Activated T-cell treated with anti-CD3 and anti-CD28 coated beads, Interleukin-2, amount 50 U/mL, for 24 hours (primary cell): ENCODE measurements at places on chromosomes 5 and 9.
A peak's percentile ranks its signal among the peaks of the same experiment; 100 is the strongest.

DNA sequence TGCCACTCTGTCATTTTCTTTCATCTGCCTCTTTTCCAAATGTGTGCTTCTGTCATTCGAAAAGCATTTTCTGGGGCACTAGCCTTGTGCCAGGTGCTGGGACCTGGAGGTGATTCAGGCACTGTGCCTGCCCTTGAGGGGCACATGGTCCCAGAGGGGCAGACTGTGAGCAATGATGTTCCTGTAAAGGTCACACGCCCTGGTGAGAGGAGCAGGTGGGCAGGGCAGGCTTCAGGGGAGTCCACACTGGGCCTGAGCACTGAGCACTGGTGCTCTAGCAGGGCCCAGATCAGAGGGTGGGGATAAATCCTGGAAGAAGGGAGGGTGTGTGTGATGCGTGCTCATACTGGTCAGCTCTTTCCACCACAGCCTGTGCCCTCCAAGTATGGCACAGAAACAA, 77.8 kb downstream of the COL15A1 start:
- DNase-seq, result no peak

- DNase-seq, result no peak
Observed at GRCh38 chr5:38714703-38715355, 131.0 kb upstream of the OSMR start.

GRCh38 chr9:81474792-81475191, 214.6 kb downstream of the TLE1 start:
- no peak for DNase-seq

- DNase-seq, result peak; percentile 47
Observed at GRCh38 chr9:89731262-89732182, 126.7 kb downstream of the GADD45G start.

DNA sequence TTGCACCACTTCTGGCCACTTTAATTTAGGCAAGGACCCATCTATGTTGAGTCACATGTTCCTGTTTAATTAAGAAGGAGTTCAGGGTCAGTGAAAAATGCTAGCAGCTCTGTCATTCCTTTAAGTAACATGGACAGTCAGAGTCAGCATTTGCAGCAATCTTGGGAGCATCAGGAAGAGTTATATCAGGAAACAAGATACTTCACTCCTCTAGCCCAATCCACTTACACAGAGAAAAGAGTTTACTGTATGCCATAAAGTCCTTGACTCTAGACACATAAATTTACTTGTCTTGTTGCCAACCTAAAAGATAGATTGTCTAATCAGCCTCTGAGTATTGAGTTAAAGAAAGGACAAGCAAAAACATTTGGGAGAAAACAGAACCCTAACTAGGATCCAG, 266.7 kb downstream of the PJA2 start:
- DNase-seq, result no peak

DNA sequence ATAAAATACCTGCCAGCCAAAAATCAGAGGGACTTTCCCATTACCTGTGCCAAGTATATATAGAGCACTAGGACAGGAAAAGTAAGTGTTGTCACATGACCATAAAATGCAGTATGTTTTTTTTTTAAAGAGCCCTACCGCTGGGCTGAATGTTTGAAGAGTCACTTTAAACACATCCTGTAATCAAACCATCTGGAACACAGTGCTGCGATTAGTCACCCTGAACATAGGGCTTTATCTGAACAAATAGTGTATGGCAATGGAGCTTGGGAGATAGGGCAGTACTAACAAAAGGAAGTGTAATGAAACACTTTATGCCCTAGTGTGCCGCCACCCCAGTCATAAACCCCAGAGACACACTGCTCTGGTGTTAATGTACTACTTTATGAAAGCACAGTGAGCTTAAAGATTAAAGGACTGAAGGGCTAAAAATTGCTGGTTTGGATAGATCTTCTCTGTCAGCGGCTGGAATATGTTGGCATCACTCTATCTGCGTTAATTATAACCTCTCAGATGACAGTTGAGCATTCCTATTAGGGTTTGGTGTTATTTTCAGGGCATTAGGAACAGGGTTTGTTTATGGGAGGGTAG, 90.4 kb downstream of the ZNF608 start:
- DNase-seq, result no peak

- no peak for DNase-seq
Observed at GRCh38 chr5:140596321-140596741, 31.7 kb downstream of the SLC35A4 start.

GRCh38 chr9:94031946-94032345, 52.3 kb upstream of the PTPDC1 start:
- no peak for DNase-seq

DNA sequence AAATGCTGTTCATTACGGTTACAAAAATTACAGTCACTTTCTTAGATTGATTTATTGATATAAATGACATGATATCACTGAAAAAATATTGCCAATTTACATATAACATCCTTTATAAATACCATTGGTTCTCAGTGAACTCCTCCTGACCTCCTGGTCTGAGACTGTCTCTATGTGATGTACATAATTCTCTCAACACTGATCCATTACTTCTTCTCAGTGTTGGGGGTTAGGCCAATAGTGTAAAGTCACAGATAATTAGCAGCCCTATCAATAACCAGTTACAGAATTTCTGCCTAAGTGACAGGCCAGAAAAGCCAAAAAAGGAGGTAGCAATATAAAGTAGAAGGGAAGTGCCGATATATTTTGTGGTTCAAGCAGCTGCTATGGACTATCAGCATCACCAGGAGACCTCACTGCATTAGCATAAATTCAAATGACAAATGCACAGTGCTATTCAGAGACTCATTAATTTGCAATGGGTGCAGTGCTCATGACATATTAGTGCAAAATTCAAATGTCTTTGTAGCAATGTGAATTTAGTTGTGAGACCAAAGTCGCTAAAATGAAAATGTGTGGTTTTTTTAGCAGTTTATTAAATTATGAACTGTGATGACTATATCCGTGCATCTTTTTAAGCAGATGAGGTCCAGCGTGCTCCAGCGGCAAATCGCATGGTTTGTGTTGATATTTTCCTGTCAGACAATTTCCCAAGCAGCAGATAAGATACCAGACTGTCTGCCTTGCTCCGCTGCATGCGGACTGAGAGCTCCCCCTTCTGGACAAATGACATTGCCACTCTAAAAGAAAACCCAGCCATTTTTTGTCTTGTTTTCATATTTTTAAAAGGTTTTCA, 144.6 kb downstream of the CETN3 start:
- peak; percentile 49 for DNase-seq

DNA sequence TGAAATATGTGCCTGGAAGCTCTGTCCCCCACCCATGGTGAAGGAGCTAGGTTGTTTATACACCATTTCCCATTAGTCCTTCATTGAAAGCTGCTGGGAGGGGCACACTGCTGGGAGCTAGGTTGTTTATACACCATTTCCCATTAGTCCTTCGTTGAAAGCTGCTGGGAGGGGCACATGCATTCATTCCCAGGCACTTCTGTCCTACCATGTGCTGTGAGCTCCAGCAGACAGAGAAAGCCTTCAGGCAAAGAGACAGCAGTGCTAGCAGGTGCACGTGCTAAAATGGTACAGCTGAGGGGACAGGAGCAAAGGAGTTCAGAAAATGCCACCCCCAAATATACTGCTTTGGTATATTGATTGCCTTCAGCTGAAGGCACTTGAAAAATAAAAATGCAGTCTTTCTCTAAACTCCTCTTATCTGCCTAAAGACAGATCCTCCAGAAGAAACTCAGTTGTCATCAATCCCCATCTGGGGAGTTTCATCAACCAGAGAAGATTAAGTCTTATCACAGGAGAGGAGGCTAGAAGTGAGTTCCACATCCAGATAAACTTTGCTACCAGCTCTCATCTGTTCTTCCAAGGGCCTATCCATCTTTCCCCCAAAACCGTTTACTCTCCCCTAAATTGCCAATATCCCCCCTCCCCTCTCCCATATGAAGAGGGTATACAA, 27.7 kb upstream of the DAPK1 start:
- DNase-seq, result no peak

- DNase-seq, result no peak
Observed at GRCh38 chr5:92081958-92082712, 699.0 kb upstream of the ARRDC3 start.

DNA sequence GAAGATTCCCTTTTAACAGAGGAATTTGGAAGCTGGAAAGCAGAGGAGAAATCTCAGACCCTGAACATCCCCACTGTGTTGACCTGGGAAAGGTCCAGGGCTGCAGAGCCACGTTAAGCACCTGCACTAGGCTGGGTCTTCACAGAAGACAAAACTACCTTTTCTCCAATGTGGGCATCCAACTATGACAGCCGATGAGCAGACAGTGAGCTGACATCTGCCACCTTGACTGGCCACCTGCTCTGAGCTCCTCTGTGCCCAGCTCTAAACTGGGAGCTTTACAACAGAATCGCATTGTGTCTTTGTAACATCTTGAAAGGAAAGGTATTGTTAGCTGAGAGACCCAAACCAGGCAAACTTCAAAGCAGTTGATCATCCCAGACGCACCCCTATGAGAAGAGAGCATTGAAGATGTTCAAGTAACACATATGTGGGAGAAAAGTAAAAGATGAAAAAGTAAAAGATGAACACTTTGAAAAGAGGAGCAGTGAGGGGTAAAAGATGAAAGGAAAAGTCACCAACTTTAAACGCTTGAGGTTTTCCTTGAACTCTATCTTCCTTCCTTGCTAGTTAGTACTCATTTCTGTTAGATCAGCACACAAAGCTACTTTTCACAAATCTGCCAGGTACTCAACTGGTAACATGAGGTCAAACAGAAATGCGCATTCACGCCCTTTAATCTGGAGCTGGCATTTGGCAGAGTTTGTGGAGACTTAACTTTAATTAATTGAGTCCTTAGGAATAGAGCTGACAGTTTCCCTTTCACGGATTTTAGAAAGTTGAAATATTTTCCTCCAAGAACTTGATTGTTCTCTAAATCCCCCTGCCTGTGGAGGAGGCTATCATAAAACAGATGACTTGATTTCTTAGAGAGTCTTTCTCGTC, 53.2 kb upstream of the CTXN3 start:
- no peak for DNase-seq

- DNase-seq, result no peak
Observed at GRCh38 chr9:126276056-126276728, 50.4 kb upstream of the MVB12B start.

- no peak for DNase-seq
Observed at GRCh38 chr5:112320408-112320807, 98.7 kb downstream of the EPB41L4A start.

DNA sequence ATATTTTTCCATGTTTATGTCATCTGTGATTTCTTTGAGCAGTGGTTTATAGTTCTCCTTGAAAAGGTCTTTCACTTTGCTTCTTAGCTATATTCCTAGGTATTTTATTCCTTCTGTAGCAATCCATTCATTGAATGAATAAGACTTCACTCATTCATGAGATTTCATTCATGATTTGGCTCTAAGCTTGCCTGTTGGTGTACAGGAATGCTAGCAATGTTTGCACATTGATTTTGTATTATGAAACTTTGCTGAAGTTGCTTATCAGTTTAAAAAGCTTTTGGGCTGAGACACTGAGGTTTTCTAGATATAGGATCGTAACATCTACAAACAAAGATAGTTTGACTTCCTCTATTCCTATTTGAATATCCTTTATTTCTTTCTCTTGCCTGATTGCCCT, 15.9 kb downstream of the RLN2 start:
- no peak for DNase-seq

- DNase-seq, result no peak
Observed at GRCh38 chr9:130327781-130328348, 62.3 kb downstream of the HMCN2 start.

DNA sequence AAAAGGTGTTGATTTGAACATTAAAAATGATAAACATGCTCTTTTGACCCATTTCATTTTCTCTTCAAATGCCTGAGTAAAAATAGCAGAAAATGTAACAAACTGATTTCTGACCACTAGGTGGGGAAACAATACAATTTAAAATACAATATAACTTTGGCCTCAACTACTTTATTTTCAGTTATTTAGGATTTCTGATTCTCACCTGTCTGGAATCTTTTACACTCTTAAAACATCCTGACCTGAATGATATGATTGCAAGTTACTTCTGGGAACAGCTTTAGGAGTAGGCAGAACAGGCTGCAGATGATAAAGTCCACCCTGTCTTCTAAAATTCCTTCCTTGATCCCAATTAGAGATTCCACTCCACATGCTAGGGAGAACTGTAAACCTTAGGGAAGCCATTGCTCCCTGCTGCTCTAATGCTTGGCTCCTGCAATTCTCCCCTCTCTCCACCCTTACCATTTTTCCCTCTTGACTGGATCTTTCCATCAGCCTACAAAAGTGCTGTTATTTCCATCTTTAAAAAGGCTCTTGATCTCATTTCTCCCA, 70.3 kb downstream of the FYB1 start:
- DNase-seq, result no peak

- DNase-seq, result no peak
Observed at GRCh38 chr5:75558221-75558620, 46.5 kb downstream of the POLK start.

DNA sequence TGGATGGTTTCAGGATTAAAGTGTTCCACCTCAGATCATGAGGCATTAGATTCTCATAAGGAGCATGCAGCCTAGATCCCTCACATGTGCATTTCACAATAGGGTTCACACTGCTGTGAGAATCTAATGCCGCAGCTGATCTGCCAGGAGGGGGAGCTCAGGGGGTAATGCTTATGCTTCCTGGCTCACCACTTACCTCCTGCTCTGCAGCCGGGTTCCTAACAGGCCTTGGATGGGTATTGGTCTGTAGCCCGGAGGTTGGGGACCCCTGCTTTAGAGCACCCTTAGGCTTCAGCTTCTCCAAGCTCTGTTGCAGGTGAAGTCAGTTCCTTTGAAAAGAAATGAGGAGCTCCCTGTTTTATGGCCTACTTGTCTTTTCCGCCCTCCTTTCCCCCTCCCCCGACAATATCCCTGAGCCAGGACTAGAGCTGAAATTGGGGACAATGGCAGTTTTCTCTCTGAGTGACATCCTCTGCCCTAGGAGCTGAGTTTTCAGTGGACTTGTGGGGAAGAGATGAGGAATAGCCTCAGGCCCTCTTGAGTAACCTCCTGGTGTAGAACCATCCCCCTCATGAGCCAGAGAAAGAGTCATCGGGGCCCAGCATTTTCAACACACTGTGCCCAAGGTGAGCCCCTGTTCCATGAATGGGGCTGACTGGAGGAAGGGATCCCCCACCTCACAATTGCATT, 16.2 kb upstream of the MAT2B start:
- DNase-seq, result no peak

DNA sequence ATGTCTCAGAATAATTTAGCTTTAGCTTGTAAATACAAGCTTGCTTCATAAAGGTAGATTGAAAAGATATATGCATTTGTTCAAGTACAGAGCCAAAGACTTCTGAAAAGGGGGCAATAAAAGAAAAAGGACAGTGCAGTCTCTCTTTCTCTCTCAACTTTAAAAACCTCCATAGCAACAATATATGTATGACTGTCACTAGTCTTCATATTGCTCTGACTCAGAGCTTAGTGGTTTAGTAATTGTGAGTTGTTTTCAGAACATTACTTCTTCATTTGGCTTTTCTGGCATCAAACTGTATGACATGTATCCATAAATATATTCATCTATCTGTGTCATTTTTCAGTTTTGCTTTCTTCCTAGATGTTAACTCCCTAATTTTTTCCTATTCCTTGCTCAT, 194.6 kb upstream of the KIF2A start:
- no peak for DNase-seq

- DNase-seq, result no peak
Observed at GRCh38 chr9:136411378-136411777, 920 bp downstream of the PMPCA start.
